ENCODE measurements at places on chromosomes 16 and 17.

DNA sequence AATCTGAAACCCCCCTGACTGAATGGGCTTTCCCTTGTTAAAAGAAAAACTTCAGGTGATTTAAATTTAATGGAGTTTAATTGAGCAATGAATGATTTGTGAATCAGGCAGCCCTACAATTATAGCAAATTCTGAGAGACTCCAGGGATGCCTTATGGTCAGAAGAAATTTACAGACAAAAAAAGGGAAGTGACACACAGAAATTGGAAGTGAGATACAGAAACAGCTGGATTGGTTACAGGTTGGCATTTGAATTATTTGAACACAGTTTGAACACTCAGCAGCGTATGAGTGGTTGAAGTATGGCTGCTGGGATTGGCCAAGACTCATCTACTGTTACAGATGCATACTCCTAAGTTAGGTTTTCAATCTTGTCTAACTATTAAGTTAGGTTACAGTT, 19.0 kb upstream of the CPHXL start:
- no peak for DNase-seq

- no peak for DNase-seq
Measured at GRCh38 chr16:63672493-63672892, 1449.4 kb downstream of the CDH11 start.

- DNase-seq: no peak
Measured at GRCh38 chr17:49457564-49458535, 37.2 kb upstream of the NGFR start.

- DNase-seq: no peak
Measured at GRCh38 chr16:80592273-80592672, 51.5 kb downstream of the DYNLRB2 start.

- no peak for DNase-seq
Measured at GRCh38 chr16:48234630-48235029, 9.5 kb upstream of the LONP2 start.

GRCh38 chr17:4018446-4018845, 54.2 kb upstream of the ATP2A3 start:
- DNase-seq: no peak

DNA sequence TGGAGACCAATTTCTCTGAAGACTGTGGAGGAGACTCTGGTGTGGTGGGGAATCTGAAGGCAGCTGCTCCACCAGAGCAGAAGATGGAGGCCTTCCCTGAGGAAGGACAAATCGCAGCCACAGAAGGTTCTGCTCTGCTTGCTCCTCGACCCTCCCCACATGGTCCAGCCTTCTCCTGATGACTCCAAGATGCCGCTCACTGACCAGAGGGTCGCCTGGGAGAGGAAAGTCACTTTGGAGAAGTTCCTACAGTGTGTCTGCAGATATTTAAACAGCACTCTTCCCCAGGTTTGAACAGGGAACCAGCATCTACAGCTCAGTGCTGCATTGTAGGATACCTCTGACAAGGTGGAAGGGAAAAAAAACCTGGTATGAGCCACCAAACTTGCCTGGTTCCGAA, 21.0 kb upstream of the SUPT4H1 start:
- DNase-seq: no peak

DNA sequence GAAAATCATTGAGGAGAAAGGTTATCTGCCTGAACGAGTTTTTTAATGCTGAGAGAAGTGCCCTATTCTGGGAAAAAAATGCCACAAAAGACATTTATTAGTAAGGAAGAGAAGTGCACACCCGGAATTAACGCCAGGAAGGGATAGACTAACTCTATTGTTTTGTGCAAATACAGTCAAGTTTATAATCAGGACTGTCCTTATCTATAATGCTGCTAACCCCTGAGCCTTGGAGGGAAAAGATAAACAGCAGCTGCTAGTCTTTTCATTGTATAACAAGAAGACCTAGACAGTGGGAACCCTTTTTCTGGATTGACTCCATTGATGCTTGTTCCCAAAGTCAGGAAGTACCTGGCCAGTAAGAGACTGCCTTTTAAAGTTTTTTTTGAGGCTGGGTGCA, 26.5 kb downstream of the BCAS3 start:
- no peak for DNase-seq

- no peak for DNase-seq
Measured at GRCh38 chr16:85709766-85710585, 21.2 kb upstream of the GINS2 start.

DNA sequence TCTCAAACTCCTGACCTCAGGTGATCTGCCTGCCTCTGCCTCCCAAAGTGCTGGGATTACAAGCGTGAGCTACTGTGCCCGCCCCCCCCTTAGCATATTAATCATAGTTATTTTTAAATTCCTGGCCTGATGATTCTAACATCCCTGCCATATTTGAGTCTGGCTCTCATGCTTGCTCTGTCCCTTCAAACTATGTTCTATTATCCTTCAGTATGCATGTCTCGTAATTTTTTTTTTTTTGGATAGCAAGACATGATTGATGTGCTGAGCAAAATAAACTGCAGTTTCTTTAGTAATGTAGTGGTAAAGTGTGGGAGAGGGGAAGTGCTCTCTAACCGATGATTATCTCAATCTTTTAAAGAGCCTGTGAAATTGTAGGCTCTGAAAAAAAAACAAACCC, 34.3 kb upstream of the TMEM92 start:
- no peak for DNase-seq

DNA sequence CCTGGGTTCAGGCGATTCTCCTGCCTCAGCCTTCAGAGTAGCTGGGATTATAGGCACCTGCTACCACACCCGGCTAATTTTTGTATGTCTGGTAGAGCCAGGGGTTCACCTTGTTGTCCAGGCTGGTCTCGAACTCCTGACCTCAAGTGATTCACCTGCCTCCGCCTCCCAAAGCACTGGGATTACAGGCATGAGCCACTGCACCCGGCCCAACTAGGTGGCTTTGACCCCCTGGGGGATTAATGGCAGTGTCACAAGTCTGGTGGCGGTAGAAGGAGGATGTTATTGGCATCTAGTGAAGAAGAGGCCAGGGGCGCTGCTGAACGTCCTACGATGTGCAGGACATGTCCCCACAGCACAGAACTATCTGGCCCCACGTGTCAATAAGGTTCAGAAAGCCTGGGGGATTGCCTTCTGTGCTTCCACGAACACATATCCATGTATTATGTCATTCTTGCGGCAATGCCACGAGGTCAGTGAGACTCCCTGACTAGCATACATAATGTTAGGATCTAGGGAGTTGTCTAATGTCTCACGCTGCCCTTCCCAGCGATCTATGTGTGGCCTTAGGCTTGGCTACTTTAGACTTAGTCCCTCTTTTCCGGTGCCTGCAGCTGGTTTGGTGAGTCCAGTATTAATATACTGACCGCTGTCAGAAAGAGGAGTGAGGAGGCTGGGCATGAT, 75.8 kb downstream of the ABCC6 start:
- DNase-seq: no peak

- DNase-seq: no peak
Measured at GRCh38 chr17:32141258-32141657, 1.0 kb upstream of the RHOT1 start.

- peak; percentile 29 for DNase-seq
Measured at GRCh38 chr17:42898147-42898811, 2.3 kb upstream of the G6PC1 start.

DNA sequence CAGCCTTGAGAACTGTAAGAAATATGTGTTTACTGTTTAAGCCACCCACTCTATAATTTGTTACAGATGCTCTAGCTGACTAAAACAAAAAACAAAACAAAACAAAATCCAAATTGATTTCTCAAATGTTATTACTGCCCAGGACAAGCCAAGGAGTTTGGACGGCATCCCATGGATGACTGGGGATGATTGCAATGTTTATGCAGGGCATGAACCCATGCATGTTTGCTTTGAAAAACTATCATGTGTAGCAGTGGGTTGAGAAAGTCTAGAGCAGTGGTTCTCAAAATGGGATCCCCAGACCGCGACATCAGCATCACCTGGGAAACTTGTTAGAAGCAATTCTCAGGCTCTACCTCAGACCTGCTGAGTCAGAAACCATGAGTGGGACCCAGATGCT, 223.2 kb upstream of the PSMD7 start:
- no peak for DNase-seq

GRCh38 chr17:31550389-31551056, 159.0 kb downstream of the RAB11FIP4 start:
- DNase-seq: no peak

DNA sequence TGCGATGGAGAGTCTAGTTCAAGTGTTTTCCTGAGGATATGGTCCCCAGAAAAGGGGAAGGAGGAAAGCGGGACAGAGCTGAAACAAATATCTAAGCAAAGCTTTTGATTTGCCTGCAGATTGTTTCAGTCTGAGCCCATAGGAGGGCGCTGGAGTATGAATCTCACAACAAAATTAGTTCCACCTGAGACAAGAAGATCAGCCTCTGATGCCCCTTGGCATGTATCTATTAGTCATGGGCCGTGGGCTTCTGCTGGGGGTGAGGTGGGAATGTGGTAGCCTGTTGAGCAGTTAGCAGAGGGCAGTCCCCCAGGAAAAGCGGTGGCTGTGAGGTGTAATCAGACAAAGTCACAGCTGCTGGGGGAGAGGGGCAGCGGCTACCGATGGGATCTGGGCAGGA, 446.9 kb downstream of the CA10 start:
- no peak for DNase-seq

DNA sequence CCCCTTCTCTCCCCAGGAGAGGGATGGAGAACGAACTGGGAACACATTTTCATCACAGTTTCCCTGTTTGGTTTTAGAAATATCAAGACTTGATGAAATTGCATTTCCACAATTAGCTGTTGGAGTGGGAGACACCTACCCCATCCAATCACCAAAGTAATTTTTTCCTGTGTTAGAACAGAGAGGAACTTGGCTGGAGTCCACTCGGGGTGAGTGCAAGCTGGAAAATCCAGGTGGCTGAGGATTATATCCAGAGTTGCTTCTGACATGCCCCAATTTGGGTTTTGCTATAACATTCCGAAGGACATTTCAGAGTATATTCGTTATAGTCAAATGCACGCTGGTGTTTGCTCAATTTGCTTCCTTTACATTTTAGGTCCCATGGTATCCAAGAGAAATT, 231.8 kb downstream of the C16orf95 start:
- DNase-seq: no peak

GRCh38 chr16:19169082-19169639, 1.1 kb downstream of the SYT17 start:
- no peak for DNase-seq

GRCh38 chr16:86018941-86019340, 120.0 kb downstream of the IRF8 start:
- DNase-seq: no peak

DNA sequence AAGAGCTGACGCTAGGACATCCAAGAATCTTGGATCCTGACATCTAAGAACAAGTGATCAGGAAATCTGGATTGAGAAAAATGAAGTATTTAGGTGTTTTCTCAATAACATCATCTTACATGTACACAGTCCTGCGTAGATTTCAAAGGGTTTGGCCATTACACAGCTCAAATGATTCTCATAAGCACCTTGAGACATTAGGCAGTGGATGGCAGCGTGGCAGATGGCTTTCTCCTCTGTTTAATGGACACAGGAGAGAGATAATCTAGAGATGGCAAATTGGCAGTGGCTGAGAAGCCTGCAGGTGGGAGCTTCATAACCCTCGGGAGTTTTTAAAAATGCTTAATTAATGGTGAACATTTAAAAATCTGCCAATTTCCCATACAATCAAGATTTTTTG, 137.5 kb downstream of the ZFHX3 start:
- no peak for DNase-seq

DNA sequence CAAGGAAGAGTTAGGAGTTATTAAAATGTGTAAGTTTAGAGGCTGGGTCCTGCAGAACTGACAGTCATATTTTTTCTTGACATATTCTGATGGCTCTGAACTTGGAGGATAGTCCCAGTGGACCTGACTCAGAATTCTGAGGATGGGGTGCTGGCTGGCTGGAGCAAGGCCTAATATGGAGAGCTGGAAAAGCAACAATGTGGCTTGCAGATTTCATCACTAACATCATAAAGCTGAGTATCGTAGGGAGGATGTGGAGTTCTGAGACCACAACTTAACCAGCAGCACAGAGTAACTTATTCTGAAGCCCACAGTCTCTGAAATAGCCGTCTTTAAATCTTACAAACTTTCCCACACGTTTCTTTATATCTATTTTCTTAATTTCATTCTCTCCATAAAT, 2.3 kb downstream of the KRTAP1-5 start:
- DNase-seq: no peak

DNA sequence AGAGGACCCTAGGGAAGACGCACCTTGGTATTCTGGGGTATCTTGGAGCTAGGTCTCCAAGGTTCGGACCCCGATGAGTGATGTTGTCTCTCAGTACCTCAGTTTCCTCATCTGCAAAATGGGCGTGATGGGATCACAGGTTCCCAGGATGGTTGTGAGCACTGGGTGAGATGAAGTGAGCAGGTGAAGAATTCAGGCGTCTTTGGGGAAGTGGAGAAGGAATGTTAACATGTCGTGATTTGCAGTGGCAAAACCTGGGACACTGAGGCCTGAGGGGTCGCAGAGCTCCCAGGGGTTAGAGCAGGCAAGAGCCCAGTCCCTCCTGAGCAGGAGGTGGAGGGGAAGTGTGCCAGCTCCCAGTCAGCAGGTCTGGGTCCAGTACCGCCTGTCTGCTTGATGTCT, 215.1 kb upstream of the GSE1 start:
- DNase-seq: no peak

DNA sequence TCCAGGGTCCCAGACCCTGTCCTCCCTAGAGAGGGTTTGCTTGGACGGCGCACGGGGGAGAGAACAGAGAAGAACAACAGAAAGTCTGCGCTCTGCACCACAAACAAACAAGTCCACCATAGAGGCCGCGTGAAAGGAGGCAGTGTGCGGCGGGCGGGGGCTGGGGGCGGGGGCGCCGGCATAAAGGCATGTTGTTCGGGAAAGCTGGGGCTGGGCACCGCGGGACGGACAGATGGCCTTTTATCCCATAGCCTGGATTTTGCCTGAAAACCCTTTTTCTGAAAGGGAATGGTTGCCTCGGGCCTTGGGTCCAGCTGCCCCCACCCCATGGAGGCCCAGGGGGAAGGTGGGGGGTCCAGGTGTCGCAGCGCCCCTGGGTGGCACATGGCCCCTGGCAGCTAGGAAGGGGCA, 26.0 kb downstream of the FA2H start:
- no peak for DNase-seq

DNA sequence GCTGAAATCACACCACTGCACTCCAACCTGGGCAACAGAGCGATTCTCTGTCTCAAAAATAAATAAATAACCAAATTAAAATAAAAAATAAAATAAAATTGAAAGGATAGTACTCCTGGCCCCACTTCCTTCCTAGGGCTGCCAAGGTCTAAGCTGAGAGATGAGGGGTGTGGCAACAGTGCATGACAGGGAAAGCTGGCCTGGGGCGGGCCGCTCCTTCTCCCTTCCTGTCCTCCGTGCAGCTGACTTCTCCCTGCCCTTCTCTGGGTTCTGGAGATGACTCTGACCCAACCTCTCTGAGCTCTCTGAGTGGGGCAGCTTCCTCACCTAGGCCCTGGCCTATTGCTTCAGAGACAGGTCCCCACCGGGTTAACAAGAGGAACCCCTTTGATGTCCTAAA, 8.7 kb upstream of the SLC25A39 start:
- no peak for DNase-seq

- DNase-seq: no peak
Measured at GRCh38 chr16:60295451-60295850, 1561.3 kb upstream of the GOT2 start.

Measured in D341Med (cell line).